ENCODE measurements at places on chromosomes 12 and 14.

DNA sequence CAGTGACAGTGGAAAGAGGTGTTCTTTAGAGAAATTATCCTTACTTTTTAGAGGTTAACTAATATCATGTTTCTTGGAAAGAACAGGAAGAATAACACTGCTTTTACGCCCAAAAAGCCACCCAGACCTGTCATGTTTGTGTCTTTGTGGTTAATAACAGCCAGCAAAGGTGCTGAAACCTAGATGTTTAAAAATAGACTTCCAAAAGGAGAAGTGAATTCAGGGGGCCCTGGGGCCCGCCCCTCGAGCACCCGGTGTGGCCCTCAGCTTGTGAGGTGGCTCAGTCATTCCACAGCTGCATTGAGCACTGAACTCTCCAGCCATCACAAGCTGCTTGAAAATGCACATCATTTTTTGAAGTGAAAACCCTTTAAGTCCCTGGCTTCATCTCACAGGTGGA, 20.8 kb upstream of the AMN start:
- no peak for DNase-seq

GRCh38 chr12:100908501-100908900, 113.9 kb downstream of the ANO4 start:
- DNase-seq: no peak

DNA sequence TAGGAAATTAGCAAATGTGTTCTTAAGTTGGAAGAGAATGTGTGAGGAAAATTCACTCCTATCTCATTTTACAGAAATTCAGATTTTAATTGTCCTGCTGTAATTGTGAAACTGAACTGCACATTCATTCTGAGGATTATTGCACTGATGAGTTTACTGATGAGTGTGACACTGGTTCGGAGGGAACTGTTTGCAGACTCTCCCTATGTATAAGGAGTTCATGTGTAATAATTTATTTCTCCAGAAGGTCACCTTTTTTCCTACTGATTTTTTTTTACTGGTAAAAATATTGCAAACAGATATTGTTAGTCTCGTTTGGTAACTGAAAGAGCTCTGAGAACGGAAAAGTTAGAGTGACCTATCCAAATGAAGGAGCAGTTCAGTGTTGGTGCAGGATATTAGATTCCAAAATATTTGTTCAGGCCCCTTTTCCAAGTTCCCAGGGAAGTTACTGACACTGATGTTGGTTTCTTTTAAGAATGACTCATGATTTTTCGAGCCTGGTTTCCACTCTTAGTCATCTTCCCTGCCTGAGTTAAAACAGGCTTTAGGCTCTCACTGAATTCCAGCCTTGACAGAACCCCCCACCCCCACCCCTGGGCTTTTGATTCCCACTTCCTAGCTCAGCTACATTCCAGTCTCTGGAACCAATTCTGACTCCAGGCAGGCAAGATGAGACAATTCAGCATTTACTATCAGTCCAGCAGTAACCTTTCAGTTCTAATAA, 18.4 kb downstream of the ANO6 start:
- DNase-seq: no peak

DNA sequence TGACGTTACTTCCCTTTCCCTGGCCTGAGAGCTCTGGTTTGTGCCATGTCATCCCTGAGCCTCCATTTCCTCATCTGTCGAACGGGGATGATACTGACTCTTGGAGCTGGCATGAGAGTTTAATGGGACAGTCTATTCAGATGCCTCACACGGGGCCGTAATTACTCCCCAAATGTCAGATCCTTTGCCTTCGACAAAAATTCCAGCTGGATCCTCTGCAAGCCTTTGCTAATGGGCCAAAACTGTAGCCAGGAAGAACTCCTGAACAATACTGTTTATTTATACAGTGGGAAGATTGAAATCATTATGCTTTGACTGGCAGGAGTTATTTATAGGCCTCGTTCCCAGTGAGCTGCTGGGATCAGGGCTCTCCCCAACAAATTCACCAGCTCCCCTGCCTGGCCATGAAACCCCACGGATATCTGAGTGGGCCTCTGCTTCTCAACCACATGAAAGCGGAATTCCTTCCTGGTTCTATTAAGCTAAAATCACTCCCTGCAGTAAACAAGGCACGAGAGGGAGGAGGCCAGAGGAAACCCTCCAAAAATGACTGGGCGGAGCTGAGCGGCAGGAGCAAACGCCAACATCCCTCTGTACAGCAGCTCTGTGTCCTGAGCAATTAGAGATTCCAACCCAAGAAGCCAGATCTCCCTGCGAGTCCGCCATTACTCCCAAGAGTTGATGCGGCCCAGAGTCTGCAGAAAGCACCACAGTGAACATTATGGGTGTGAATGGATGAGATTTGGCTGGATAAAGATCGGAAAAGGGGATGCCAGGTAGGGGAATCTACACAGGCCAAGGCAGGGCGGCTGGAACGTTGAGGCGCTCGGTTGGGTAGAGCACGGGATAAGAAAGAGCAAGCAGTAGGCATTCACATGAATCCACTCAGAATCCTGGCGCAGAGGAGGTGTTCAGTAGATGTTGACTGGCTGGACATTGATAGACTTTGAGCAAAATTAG, 326.1 kb downstream of the BCL11B start:
- no peak for DNase-seq

- no peak for DNase-seq
Measured at GRCh38 chr14:56357428-56357827, 222.2 kb upstream of the TMEM260 start.

GRCh38 chr12:19615384-19615725, 176.1 kb downstream of the AEBP2 start:
- no peak for DNase-seq

- no peak for DNase-seq
Measured at GRCh38 chr14:21264025-21264801, 5.0 kb downstream of the HNRNPC start.

GRCh38 chr12:123069436-123070266, 81.2 kb downstream of the PITPNM2 start:
- DNase-seq: no peak

GRCh38 chr14:59037086-59037485, 151.4 kb upstream of the DAAM1 start:
- no peak for DNase-seq

GRCh38 chr12:29273178-29273843, 107.7 kb downstream of the ERGIC2 start:
- DNase-seq: no peak

DNA sequence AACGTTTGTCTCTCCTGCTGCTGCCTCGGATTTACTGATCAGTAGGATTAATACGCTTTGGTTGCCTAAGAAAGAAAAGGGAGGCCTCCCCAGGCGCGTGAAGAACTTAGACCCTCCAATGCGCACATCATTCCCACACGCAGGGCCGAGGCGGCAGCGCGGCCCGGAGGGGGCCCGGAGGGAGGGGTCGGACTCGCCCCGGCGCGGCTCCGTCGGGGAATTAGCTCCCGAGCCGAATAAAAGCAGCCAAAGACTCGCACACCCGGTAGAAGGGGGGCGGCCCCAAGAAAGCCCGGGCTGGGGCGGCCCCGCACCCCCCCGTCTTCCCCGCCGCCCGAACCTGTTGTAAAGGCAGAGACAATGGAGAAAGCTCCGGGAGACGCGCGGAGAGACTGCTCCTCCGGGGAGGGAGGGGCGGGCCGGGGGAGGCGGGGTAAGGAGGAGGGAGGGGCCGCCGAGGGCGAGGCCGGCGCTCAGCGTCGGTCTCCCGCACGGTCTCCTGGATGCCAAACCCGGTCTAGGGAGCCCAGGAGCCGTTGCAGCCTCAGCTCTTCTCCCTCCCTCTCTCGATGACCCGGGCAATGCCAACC, at the start of gene NELL2:
TSS of gene NELL2 (minus strand) at position 362 of the 590 bp plus-strand sequence. CDS start 446 bp downstream, outside the sequence.
- DNase-seq: peak; percentile 44

- DNase-seq: no peak
Measured at GRCh38 chr12:67263471-67263870, 5.7 kb upstream of the CAND1 start.

DNA sequence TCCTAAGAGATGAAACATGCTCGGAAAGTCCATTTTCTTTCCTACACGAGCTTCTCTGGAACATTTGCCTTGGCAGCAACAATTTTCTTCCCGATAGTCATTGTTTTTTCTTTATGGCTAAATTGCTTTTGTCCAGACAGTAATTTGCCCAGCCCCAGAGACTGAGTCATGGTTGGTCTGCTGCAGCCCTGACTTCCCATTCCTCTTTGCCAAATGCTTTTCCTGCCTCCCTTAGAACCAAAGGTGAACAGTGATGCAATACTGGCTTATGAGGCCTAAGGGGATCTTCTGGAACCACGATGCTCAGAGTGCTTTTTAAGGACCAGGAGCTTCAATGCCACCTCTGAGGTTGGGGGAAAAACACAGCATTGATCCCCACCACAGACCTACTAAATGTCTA, 1599.6 kb upstream of the TMEM132C start:
- no peak for DNase-seq

DNA sequence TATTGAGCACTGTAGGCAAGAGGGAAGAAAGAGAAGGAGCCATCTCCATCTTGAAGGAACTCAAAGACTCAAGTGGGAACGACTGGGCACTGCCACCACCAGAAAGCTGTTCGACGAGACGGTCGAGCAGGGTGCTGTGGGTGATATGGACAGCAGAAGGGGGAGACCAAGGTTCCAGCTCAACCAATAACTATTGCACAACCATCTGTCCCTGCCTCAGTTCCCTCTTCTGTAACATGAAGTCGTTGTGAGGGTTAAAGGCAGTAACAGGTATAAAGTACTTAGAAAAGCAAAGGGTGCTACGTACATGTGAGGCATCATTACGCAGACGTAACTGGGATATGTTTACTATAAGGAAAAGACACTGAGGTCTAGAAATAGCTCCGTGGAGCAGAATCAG, 13.9 kb upstream of the BDKRB1 start:
- DNase-seq: no peak

GRCh38 chr12:121713257-121713777, 765 bp downstream of the TMEM120B start:
- DNase-seq: no peak

DNA sequence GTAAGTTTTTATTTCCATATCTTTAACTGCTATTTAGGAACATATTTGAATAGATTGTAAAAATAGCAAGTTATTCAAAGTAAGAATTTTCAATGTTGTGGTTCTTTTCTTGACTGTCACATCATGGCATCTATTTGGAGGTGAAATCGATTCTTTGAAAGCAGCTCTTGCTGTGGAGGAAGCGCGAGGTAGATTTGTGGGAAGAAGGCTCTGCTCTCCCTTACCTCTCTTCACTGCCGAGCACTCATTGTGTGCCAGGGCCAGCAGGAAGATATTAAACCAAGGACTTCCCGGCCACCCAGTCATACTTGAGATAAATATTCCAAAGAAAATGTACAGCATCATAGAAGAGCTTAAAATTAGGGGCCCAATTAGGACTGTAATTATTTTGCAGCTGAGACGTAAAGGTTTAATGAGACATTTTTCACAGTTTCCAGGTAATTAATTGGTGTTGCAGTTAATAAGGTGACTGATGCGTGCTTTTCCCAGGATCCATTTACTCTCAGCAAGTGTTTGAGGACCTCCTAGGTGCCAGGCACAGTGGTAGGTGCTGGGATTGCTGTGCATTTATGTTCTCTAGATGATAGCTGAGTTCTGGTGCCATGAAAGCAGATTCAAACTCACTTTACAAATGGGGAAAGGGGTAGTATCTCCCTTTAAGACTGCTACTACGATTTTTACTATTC, 89.2 kb upstream of the DYNC1H1 start:
- DNase-seq: peak; percentile 34

DNA sequence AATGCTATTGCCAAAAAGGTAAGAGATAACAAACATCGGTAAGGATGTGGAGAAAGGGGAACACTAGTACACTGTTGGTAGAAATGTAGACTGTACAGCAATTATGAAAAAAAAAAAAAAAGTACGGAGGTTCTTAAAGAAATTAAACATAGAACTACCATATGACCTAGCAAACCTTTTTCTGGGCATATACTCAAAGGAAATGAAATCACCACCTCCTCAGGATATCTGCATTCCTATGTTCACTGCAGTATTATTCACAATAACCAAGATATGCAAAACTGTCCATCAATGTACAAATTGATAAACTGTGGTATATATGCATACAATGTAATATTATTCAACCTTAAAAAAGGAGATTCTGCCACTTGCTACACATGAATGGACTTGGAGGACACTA, 60.7 kb downstream of the INSM2 start:
- DNase-seq: no peak
